RKO (cell line): ENCODE measurements at places on chromosomes 1 and 21.

DNA sequence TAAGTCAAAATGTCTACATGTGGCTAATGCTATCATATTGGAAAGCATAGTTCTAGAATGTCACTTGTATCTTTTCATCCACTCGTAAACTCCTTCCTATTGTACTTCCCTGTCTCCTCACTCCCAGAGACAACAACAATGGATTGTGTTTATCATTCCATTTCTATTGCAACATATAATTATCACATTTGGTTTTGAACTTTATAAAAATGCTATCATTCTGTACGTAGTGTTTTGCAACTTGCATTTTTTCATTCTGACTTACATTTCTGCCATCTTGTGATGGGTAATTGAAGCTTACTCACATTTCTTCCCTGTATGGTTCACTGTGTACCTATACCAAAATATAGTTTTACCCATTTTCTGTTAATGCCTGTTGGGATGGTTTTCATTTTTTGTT is 14.5 kb upstream of the CSF3R start:
- DNase-seq, result no peak

GRCh38 chr1:67468066-67468718 is 38.0 kb upstream of the SERBP1 start:
- no peak for DNase-seq

DNA sequence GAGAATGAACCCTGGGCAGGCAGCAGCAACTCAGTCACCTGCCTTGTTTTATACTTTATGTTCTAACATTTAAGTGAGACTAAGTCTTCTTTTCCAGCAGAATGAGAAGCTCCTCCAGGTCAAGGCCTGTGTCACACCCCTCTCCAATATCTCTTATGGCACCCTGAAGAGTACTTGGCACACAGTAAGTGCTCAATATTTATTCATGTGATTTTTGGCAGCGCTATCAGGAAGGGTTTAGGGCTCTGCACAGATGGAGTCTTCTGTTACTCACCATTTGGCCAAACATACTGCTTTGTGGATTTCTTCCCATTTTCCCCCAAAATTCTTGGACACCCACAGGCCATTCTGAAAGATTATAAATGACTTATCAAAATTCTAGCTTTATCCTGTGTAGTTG is 43.8 kb upstream of the MYBPHL start:
- DNase-seq, result no peak

- no peak for DNase-seq
Measured at GRCh38 chr1:181140891-181141290, 52.4 kb downstream of the IER5 start.

DNA sequence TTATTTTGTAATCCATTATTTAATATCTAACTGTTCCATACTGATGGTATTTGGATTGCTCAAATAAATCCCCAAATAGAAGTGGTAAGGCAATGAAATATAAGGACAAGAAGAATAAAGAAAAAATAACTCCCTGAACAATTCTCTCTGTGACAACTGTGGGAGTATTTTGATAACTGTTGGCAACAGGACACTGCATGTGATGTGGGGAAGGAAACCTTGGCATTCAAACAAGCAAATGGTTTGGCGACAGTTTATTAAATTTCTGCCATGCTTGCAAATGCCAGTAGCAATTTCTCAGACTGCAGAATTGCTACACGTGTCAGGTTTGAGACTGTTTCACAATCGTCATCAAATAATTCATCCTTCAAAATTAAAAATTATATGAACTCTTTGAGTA is 8.6 kb upstream of the MRPL39 start:
- no peak for DNase-seq

DNA sequence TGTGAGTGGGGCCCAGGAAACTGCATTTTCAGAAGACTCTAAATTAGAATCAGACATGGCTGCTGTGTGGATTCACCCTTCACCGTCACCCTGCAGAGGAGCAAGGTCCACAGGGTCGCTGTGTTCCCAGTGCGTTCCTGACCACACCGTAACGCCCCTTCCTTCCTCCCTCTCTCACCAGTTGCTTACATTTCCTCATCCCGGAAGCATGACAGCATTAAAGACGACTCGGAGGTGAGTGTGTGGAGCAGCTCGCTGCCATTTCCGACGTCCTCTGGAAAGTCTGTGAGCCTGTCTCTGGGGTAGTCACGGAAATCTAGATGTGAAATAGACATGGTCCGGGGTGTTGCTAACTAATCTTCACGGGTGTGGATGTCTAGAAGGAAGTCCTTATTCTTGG is 45.9 kb downstream of the FAAP20 start:
- DNase-seq, result no peak

DNA sequence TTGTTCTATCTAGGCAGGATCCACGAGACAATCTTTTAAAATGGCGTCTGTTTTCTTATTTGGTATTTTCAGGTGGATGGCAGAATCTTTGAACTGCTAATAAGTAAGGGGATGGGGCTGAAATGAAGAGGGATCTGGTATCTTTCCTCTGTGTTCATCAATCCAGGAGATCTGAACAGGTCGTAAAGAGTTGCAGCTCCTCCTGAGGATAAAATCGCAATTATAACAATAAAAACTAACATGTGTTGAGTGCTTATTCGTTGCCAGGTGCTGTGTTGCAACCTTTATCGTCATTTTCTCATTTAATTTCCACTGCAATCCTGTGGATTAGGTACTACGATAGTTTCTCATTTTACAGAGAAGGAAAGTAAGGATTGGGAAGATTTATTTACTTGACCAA is 134.6 kb upstream of the DPYD start:
- no peak for DNase-seq

GRCh38 chr1:111241797-111242196 is 14.3 kb downstream of the CHI3L2 start:
- peak; percentile 20 for DNase-seq

DNA sequence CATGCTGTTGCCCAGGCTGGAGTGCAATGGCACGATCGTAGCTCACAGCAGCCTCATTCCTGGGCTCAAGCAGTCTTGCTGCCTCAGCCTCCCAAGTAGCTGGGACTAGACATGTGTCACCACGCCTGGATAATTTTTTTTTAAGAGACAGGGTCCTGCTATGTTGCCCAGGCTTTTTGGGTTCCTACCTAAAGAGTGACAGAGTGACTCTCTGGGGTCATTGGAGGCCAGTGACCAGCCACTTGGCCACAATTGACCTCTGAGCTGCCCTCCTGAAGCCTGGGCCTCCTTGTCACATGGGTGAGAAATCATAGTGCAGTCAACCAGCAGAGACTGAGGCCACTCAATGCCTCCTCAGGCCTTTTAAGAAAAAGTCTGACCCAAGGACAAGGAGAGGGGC is 5.7 kb downstream of the DIO1 start:
- DNase-seq, result no peak

DNA sequence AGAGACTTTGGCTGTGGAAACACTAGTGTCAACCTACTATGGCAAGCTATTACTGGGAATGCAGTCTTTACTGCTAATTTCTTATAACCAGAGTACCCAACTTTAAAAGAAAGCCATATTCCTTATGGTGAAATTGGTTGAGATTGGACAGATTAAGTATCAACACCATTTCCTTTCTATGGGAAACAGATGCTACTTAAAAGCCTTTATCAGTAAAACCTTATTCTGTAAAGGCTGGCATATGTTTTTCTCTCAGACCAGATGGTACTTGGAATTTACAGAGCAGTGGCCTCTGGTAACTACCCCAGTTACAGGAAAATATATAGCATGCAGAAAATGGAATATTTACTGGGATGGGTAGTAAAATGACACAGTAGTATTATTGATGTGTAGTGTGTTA is 18.8 kb downstream of the IFI44 start:
- DNase-seq, result no peak

GRCh38 chr1:87325982-87326738 is 2.5 kb upstream of the LMO4 start:
- peak; percentile 56 for DNase-seq

- DNase-seq, result no peak
Measured at GRCh38 chr1:158577561-158577960, 2.1 kb downstream of the OR10X1 start.

GRCh38 chr1:160748878-160749269 is 9.8 kb downstream of the SLAMF7 start:
- DNase-seq, result no peak

DNA sequence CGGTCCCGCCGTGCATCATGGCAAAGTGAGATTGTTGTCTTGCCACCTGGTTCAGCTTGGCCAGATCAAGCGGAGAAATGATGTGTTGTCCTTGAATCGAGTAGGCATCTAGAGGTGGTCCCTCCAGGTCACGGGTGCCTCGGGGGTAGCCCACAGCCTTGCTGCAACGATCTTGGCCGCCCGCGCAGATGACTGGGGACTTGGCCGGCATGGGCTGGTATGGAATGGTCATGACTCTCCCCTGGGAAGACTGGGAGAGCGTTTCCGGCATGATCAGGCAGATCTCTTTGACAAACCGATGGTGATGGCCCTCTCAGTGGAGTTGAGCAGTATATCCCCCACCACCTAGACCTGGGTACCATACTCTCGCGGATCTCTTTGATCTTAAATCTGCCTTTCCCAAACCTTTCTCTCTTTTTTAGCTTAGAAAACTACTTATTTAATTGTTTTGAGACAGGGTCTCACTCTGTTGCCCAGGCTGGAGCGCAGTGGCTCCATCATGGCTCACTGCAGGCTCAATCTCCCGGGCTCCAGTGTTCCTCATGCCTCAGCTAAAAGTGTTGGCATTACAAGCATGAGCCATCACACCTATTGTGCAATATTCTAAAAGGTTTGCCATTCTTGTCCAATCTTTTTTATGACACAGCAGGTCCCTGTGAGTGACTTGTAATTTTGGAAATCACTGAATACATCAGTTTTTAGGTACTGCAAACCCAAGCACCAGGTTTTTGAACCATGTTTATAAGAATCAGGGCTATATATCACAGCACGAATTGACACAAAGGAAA is 9.4 kb upstream of the ELAPOR1 start:
- peak; percentile 35 for DNase-seq

DNA sequence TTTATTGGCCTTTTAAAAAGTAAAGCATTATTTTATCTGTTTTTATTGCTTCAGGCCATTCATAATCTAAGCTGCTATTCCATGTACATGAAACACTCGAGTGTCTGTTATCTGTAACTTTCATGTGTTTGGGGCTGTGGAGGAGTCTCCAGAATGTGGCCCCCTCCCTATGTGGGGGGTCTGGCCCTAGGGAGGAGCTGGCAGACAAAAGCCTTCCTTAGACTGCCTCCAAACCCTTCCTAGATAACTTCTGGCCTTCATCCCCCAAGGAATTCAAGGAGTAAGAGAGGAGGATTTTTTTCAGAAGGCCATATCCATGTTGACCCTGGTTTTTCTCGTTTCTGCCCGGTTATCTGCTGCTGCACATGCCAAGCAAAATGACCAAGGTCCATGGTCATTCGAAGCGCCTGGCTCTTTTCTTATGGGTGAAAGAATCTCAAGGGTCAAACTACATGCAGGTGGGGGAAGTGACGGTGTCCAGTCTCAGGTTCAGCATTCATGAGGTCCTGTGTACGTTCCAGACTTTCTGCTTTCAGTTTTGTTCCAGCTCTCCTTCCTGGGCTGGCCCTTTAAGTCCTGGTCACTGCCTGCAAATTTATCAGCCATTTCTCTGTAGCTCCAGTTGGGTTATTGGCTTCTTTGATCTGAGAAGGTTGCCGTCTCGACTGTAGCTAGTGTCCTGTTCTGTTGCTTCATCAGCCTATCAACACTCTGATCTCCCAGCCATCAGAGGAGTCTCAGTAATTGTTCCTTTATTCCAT is 8.3 kb downstream of the TENT5C start:
- no peak for DNase-seq

GRCh38 chr21:30829659-30830058 is at the start of gene KRTAP7-1:
Gene KRTAP7-1, minus strand, starts transcription at chr21:30829759. Its CDS starts 61 bp downstream, at chr21:30829698.
- no peak for DNase-seq

DNA sequence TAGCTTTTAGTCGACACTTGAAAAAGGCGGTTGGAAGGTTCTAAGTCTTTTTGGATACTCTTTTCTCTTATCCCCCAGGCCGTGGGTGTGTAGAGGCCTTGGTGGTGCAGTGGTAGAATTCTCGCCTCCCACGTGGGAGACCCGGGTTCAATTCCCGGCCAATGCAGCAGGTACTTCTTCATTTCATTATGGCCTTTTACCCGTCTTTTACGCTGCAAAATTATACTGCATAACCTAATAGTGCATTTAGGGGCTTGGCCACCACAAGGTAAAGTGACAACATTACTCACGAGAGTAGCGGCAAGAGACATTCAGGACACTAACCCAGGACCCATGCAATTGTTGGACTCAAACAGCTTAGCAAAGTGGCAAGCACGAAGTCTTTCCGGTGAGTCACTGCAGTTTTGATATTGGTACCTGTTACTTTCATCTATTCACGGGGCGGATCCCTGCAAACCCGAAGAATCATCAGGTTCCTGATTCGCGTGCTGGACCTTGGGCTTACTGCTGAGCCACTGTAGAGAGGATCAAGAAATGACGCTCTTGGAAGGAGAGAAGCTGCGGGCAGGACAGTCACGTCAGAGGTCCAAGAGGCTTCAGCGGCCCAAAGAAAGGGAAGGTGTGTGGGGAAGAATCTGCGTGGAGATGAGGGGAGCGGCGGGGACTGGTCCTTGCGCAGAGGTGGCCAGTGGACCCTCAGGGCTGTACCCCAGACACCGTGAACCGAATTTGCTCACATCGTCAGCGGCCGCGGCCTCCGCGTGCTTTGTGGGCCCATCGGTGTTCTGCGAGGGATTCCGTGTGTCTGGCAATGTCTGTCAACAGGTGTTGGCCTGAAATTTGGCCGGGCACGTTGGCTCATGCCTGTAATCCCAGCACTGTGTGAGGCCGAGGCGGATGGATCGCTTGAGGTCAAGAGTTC is 12.9 kb upstream of the RNU1-4 start:
- peak; percentile 67 for DNase-seq

- no peak for DNase-seq
Measured at GRCh38 chr1:152109231-152109997, 5.8 kb downstream of the TCHH start.

- peak; percentile 5 for DNase-seq
Measured at GRCh38 chr1:96416111-96416595, 305.4 kb upstream of the PTBP2 start.

DNA sequence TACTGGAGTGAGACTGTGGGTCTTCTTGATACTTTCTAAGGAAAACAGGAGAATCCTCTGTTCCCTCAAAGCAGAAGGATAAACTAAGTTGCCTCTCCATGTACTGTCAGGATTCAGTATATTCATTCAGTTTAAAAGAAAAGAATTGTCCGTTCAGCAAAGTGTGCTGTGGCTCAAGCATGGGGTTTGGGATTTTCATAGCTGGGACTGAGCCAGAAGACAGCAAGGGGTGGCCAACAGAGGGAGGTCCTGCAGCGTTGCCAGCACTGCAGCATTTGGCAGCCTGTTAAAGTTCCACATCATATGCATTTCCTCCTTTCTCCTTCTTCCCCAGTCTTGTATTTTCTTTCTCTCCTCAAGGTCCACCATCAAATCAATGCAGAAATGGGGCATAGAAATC is 75.1 kb downstream of the DTL start:
- DNase-seq, result no peak

- peak; percentile 88 for DNase-seq
Measured at GRCh38 chr21:36203603-36203889, 46.9 kb downstream of the DOP1B start.

GRCh38 chr1:147892731-147893214 is 9.8 kb upstream of the GJA8 start:
- DNase-seq, result peak; percentile 62

- DNase-seq, result no peak
Measured at GRCh38 chr1:117583247-117583646, 22.6 kb upstream of the TENT5C start.

- DNase-seq, result no peak
Measured at GRCh38 chr21:40902299-40902698, 55.3 kb upstream of the DSCAM start.

GRCh38 chr1:21859669-21860179 is 47.7 kb downstream of the LDLRAD2 start:
- DNase-seq, result no peak
